NT2/D1 (cell line): ENCODE measurements at places on chromosomes 7 and 10.

- DNase-seq, result no peak
Measured at GRCh38 chr10:469947-470338, 219.5 kb downstream of the DIP2C start.

- DNase-seq, result no peak
Measured at GRCh38 chr10:132302421-132303310, 5.1 kb downstream of the STK32C start.

DNA sequence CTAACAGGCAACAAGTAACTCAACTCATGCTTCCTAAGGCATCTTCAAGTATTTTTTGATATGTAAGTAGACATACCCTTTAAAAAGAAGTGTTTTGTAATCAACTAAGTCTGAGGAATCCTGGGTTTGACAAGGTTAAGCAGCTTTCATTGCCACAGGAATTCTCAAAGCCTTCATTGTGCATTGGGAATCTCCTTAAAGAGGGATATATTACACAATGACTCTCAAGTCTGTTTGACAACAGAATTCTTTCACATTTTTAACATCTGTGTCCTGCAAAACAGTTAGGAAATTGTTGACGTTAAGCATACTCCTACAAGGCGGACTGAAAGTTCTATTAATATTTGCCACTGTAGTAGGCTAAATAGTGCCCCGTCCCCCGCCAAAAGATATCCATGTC is 71.4 kb downstream of the SGMS1 start:
- no peak for DNase-seq

DNA sequence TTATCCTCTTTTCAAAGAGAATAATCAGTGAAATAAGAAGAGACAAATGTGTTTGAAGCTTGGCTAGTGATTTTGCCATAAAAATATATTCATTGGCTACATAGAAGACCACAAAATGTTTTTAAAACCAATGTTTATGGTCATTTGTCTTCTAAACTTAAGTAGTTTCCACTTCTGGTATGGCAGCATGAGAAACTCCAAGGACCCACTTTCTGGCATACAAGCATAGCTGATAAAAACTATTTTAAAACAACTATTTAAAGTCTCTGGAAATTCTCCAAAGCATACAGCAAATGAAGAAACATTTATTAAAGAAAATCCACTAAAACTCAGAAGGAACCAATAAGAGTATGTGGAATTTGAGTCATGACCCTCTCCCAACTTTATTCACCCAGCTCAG is 89.2 kb upstream of the TOMM7 start:
- DNase-seq, result no peak

DNA sequence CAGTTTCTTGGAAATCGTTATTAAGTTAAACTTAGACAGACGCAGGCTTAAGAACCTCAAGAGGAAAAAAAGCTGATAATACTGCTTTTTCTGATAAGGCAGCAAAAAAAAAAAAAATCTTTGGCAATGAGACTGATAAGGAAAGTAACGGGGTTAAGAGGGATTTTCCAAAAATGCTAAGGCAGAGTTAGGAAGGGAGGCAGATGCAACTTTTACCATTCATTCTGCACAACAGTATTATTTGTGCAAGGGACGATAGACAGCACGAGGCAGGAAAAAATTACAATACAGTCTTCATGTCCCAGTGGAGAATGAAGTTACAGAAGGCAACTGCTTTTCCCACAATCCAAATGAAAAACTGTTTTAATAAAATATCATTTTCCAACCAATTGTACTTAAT is 194.0 kb downstream of the DOCK4 start:
- no peak for DNase-seq

- no peak for DNase-seq
Measured at GRCh38 chr10:31121757-31122577, 90.3 kb upstream of the ZNF438 start.

- no peak for DNase-seq
Measured at GRCh38 chr10:123269675-123270074, 115.5 kb downstream of the BUB3 start.

DNA sequence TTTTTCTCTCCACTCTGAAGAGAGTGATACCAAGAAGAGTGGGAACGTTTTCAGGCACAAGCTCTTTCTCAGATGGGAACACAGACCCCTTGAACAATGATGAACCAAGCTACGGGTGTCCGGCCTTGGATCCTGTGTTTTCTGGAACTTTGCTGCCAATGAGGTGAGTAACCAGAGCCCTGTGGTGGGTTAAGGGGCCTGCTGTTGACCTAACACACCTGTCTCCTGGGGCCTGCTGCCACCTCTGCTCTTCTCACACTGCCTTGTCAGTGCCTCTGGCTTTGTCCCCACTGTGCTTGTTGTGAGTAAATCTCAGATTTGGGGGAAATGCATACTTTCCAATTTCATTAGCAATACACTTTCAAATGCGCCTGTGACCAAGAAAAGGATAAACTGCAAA is 1.4 kb upstream of the PKD1L1 start:
- no peak for DNase-seq

- DNase-seq, result no peak
Measured at GRCh38 chr10:86283466-86284287, 82.9 kb downstream of the GRID1 start.

GRCh38 chr7:335358-336148 is 45.6 kb downstream of the FOXL3 start:
- DNase-seq, result no peak

DNA sequence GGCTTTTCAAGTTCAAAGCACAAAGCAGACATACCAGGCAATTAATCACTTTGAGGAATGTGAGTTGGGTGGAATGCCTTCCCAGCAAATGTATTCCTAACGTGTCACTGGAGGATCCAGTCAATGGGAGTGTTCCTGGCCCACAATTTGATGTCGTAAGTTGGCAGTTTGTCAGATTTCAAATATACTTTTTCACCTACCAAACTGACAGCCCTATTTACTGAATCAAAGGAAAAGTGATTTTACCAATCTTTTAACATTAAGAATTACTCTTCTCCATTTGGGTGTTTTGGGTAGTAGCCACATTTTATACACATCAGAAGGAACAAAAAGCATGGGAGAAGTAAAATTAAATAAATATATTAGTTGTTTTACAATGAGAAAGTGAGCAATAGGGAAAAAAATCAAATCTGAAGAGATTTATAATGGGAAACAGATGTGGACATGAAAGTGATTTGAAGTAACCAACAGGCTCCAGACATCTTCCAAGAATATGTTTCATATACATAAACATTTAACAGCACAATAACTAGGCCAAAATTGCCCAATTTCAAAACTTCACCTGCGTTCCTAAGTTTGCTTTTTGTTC is 222.9 kb downstream of the MTERF1 start:
- DNase-seq, result peak; percentile 20

GRCh38 chr7:92834507-92835260 is 1.7 kb downstream of the CDK6 start:
- no peak for DNase-seq

DNA sequence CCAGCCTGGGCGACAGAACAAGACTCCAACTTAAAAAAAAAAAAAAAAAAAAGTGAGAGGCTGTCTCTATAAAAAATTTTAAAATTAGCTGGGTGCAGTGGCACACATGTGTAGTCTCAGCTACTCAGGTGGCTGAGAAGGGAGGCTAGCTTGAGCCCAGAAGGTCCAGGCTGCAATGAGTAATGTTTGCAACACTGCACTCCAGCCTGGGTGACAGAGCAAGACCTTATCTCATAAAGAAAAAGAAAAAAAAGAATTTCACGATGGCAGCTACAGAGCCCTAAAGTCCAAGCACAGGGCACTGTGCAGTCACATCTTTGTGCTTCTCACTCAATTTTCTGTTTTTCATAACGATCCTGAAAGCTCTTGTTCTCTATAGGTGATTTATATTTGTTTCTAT is 209.5 kb upstream of the KCTD7 start:
- DNase-seq, result no peak
